GM12892 (cell line): ENCODE measurements at places on chromosomes 4 and X.

GRCh38 chrX:110699109-110699508 is 96.5 kb downstream of the CHRDL1 start:
- DNase-seq, result no peak

DNA sequence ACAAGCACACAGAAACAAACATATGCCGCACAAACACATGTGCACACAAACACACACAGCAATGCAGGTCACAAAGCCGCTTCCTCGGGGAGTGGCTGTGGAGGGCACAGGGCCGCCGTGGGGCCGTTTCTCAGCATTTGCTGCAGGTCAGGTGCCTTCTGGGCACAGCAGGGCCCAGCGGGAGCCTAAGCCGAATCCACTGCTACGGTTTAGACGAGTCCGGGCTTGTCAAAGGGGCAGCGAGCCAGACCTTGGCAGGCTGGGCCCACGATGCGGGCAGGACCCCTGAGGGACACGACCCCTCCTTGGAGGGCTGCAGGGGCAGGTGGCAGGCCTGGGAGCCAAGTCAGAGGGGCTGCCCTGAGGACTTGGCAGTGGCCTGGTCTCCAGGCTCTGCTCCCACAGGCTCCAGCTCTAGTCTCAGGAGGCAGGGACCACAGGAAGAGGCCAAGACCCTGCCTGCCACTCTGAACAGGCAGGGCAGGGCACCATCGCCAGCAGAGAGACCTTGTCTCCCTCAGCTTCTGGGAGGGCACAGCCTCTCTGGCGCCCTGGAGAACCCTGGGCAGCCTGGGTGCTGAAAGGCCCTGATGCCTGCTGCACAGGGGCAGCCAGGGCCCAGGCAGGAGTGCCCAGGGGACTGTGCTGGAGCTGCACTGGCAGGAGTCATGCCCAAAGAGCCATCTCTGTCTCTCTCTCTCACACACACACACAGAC is 5.5 kb upstream of the ATP2B3 start:
- no peak for DNase-seq

GRCh38 chrX:136295380-136295779 is 5.4 kb upstream of the ADGRG4 start:
- no peak for DNase-seq

DNA sequence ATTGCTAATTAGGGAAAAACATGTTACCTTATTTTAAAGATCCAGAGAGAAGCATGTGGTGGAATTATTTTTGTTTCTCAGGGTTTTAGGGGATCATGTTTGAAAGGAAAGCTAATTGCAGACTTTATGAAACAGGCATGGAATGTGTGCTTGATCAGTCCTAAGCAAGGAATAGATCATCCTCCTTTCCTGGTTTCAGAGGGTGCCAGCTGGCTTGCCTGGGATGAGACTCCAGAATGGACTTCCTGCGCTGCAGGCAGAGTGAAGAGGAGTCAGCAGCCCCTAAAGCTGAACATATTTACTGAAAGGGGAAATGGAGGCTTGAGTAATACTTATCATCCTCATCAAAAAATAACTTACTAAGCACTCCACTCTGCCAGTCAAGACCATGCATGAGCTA is 13.3 kb downstream of the FGF5 start:
- DNase-seq, result no peak

- DNase-seq, result no peak
These were observed 10.1 kb upstream of the NEUROG2 start for GRCh38 chr4:112526061-112526460.

GRCh38 chr4:176676901-176677300 is 115.8 kb downstream of the VEGFC start:
- no peak for DNase-seq

DNA sequence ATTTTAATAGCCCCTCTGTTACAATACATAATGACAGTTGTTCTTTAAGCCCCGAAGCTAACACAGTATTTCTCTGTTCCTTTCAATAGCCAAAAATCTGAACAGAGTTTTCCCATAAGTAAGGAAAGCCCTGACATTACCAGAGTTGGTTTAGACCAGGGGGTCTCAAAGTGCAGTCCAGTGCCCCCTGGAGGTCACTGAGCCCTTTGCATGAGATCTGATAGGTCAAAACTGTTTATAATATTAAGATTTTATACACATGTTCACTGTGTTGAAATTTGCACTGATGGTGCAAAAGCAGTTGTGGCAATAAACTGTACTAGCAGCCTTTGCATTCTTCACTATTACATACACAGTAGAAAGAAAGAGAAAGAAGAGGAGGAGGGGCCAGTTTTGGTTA is 177.1 kb downstream of the SPANXN3 start:
- DNase-seq, result no peak

DNA sequence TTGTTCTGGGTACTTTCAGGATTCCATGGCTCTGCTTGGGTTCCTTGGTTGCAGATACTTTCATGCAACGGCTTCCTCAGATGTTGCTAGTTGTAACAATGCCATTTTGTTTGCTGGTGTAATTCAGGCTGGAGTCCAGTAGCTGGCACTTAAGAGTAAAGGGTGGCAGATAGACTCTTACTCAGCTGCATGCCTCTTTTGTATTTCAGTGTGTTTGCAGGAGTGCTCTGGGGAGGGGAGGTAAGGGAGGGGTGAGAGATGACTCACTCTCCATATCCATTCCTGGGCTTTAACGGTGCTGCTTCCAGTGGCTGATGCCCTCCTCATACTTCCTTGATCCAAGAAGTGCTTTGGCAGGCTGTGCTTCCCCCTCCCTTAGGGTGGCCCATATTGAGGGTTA is 155.2 kb downstream of the ZNF330 start:
- DNase-seq, result no peak

- peak; percentile 80 for DNase-seq
These were observed 115.0 kb downstream of the SMIM20 start for GRCh38 chr4:26028793-26029567.
